ENCODE measurements at places on chromosomes 16 and 17. TPM values are rescaled to one million over a fixed set of nuclear protein-coding genes. Genes with fewer than 3 reads are reported as not detected.
A peak's percentile ranks its signal among the peaks of the same experiment; 100 is the strongest.

GRCh38 chr17:69431835-69432234 is 17.3 kb downstream of the MAP2K6 start:
- no peak for DNase-seq
- H3K4me3 ChIP-seq = no peak overlapping the region
- H3K36me3 ChIP-seq = no peaks in the 10 kb centered on the region
- H3K4me1 ChIP-seq = peaks cover 34% of the 10 kb centered on the region

GRCh38 chr17:17970699-17971430 is 1.3 kb downstream of the TOM1L2 start:
- H3K36me3 ChIP-seq = no peaks in the 10 kb centered on the region
- peaks cover 27% of the 10 kb centered on the region for H3K4me1 ChIP-seq
- no peak for DNase-seq
- H3K4me3 ChIP-seq = peak overlapping the region; percentile 95
- H3K27ac ChIP-seq = peak overlapping the region; percentile 97
- no peaks in the 10 kb centered on the region for H3K27me3 ChIP-seq

The FSCN2 gene
- total RNA-seq = 0.20 TPM

GRCh38 chr17:74059479-74060240 is 143.8 kb upstream of the RPL38 start:
- H3K4me1 ChIP-seq = no peaks in the 10 kb centered on the region
- no peaks in the 10 kb centered on the region for H3K36me3 ChIP-seq
- H3K27ac ChIP-seq = no peak overlapping the region
- H3K4me3 ChIP-seq = no peak overlapping the region
- no peak for DNase-seq

GRCh38 chr17:21119247-21119918 is 7.4 kb upstream of the DHRS7B start:
- DNase-seq = peak; percentile 55
- H3K36me3 ChIP-seq = no peaks in the 10 kb centered on the region
- no peak overlapping the region for H3K4me3 ChIP-seq
